ENCODE measurements at places on chromosomes 16 and 17.

GRCh38 chr17:56886288-56886731 lies 27.5 kb downstream of the TRIM25 start:
- no peak for DNase-seq

DNA sequence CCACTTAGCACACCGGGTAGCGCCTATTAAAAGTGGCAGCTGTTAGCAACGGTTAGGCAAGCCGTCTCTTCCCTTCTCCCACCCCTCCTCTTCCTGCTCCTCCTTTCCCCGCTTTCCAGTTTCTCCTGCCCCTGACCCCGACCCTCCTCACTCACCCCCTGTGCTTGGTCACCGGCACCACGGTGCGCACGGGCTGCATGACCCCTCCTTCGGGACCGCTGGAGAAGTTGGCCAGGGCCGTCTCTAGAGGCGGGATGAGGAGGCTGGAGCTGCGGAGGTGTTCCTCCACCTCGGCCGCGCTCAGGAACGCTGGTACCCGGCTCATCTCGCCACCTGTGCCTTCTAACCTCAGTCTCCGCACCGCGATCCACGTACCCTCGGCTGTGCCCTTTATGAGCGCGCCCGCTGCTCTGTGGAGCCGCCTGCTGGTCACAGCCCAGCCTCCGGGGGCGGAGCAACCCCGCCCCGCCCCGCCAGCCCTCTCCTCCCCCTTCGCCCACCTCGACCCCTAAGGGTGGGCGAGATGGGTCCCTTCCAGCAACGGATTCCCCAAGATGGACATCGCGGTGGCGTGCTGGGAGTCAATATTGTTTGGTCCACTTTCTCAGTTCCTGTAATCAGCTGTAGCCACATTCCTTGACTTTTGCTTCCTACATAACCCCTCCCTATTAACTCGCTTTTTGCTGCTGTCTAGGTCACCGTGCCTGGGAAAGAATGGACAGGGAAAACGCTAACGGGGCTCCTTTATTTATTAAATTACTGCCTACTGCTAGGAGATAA lies at the start of gene CRYM:
TSS of gene CRYM (minus strand) at position 364 of the 780 bp plus-strand sequence. CDS start at position 325, 39 bp downstream.
- peak; percentile 68 for DNase-seq

DNA sequence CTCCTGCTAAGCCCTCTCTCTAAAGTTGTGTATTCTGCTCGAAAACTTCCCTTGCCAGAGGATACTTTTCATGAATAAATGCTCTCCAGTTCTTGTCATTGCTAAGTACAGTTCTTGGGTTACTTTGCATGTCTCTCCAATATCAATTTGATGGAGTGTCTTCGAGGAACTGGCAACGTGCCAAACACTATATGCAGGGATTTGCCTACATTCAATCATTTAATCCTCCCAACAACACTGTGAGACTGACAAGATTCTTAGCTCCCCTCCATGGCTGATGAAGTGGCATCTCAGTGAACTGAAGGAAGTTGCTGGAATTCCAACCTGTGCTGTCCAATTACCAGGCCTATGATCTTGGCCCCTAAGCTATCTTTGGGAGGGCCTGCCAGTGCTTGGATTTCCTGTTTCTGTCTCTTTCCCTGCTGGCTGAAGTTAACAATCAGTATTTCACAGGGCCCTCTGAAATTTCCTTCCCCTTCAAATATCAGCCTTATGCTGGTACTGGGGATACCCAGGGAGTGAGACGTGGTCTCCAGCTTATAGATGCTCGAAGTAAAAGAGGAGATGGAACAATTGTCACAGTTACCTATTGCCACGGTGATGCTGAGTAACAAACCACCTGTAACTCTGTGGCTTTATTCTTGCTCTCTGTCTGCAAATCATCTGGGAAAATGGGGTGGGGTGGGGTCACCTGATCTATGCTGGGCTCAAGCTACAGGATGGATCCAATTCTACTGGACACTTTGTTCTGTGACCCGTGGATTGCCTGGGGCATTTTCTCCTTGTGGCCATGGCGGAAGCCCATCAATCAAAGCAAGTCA lies 19.4 kb upstream of the CRISPLD2 start:
- no peak for DNase-seq

- no peak for DNase-seq
Measured at GRCh38 chr17:80614332-80615047, 69.9 kb downstream of the RPTOR start.

GRCh38 chr17:65679165-65679845 lies 117.9 kb upstream of the AXIN2 start:
- no peak for DNase-seq
